ENCODE measurements at places on chromosomes 13 and 19.

DNA sequence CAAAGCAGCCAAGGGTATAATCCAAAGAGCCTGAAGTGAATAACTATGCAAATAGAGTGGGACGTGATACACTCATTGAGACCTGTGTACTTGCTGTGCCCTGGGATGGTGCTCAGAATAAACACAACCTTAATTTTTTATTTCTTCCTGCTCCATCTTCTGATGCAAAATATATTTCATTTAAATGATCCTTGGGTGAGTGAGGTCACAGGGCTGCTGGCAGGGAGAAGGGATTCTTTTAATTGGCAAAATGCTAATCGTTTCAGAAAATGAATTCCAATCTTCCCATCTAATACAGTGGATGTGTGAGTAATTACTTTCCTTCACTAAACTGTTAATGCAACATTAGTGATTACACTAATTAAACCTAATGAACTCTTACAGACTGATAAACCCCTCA, 63.5 kb downstream of the SIAH3 start:
- no peak for DNase-seq

- DNase-seq: no peak
Observed at GRCh38 chr13:98990701-98991100, 12.8 kb upstream of the DOCK9 start.

DNA sequence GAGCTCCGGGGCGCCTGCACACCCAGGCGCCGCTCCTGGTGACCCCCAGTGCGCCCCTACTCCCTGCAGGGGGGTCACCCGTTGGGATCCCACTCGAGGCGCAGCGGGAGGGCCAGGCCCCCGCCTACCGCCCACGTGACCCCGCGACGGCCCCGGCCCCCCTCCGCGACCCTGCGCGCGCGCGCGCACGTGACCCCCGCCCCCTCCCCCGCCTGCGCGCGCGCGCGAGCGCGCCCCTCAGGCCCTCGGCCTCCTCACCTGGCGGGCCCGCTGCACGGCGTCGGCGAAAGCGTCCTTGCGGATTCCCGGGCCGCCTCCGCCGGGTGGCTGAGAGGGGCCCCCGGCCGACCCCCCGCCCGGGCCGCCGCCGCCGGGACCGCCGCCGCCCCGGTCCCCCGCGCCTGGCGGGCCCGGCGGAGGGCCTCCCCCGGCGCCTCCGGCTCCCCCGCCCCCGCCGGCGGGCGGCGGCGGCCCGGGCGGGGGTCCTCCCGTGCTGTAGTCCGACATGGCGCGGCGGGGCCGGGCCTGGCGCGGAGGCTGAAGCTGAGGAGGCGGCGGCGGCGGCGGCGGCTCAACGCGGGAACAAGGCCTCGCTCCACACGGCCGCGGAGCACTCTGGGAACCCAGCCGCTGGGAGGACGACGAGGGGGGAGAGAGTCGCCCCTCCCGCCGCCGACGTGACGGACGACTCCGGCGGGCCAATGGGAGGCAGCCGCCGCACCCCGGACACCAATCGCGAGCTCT, at the start of gene KHSRP:
Gene KHSRP, minus strand, starts transcription at position 617 of the 744 bp plus-strand sequence. Its CDS starts 110 bp downstream, at position 507.
- no peak for DNase-seq

- no peak for DNase-seq
Observed at GRCh38 chr13:112374271-112374670, 1.9 kb upstream of the SPACA7 start.

DNA sequence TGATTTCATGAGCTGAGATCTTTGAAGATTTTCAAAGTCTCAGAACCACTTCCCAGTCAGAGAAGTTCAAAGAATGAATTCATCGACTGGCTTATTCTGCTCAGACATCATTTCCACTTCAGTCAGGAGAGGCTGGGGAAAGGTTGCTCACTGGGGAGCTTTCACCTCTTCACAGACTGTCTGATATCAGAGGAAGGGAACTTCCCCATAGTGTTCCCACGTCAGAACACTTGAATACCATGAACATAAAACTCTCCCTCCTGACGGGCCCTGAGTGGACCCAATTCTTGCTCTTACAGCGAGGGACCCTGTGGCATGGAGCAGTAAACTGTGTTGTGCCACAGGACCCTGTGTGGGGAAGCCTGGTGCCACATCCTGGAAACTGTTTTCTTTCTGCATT, 492.6 kb downstream of the COG6 start:
- no peak for DNase-seq

DNA sequence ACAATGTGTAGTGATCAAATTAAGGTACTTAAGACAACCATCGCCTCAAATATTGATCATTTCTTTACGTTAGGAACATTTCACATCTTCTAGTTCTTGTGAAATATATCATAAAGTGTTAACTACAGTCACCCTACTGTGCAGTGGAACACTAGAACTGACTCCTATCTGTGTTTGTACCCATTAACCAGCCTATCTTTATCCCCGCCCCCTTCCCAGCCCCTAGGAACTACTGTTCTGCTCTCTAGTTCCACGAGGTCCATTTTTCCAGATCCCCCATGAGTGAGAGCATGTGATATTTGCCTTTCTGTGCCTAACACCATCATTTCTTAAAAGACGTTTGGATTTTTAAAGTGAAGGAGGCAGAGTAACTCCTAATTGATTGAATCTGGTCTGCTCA, 24.4 kb upstream of the GGACT start:
- DNase-seq: no peak

DNA sequence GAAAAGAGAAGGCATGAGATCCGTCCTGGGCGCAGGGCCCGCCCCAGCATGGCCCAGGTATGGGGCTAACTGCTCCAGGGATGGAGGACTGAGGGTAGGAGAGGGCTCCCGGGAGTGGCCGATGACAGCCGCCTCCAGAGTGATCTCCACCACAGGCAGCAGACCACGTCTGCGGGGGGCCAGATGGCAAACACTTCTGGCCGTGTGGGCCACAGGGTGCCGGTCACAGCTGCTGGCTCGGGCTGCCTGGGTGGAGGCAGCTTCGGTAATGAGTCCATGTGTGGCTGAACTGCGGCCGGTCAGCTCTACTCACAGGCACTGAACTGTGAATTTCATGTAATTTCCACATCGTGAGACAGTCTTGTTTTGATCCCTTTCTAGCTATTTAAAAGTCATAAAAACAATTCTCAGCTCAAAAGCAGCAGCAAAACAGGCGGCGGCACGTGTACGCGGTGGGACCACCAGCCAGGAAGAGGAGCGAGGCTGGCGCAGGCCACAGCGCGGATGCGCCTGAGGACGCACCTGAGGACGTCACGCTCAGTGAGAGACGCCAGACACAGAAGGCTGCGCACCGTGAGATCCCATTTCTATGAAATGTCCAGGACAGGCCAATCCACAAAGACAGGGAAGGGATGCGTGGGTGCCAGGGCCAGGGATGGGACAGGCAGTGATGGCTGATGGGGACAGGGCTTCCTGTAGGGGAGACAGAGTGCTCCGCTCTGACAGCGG, 4.0 kb downstream of the LSM7 start:
- DNase-seq: no peak

GRCh38 chr13:73702419-73703071, 431.7 kb downstream of the KLF12 start:
- DNase-seq: no peak

DNA sequence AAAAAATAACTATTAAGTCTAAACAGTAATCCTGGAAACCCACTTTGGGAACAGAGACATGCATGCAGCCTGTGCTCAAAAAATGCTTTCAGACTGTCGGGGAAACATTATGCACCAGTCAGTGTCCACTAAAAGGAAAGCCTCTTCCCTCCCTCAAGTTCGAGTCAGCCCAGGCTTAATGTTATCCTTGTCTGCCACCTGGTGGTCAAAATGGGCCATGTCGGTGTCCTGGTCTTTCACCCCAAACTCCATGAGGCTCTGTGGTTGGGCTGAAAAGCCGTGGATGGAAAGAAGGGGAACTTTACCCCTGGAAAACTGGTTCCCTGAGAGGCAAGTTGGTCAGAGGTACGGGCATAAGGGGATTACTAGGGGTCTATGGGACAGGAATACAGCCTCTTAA, 88.4 kb upstream of the ZNF492 start:
- no peak for DNase-seq

DNA sequence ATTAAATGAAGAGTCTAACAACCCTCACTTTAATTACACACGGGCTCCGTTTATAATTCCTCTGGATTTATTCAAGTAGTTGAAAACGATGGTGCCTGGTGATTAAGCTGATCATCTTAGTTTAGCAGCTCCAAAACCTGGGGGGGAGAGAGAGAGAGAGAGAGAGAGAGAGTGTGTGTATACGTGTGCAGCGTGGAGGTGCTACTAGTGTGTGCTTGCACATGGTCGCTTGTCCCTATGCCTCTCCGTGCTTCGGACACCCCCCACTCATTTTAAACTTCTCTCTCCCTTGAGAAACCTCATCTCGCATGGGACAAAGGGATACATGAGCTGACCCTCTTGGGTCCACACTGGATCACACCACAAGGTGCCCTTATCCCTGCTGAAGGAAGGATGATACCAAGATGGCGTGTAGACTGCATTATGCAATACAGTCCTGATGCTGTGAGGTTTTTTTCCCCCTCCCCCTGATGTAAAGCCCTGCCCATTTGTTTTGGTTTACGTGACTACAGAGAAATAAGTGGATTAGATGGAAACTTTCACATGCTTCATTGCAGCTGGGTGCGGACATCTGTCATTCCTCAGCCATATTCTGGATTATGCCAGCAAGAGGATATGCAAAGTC, 320.8 kb downstream of the ZNF536 start:
- no peak for DNase-seq

DNA sequence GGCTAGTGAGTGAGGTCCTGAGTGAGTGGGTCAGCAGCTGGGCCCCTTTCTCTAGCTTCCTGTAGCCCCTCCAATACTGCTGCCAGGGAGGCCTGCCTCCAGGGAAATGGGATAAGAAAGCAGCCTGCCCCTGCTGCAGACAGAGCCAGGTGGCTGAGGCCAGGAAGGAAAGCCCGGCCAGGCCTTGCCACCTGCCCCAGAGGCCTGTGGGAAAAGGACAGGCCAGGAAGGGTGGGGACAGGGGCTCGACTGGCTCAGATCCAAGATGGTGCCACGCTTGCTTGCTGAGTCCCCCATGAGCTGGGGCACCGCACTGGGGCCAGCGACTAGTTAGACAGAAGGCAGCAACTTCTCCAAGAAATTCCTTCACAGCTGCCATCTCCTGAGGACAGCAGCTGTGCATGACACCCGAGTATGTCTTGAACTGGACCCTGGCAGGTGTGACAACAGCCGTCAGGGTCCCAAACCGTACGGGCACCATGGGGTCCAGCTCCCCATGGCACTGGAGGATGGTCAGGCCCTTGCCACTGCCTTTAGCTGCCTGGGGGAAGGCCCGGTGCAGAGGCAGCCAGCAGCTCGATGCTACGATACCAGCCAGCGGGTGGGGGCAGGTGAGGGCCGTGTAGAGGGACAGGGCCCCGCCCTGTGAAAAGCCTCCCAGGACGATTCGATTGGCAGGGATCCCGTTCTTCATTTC, 5.1 kb upstream of the PRR36 start:
- DNase-seq: no peak

GRCh38 chr13:46728777-46729176, 68.2 kb downstream of the ESD start:
- DNase-seq: peak; percentile 20

- DNase-seq: no peak
Observed at GRCh38 chr19:4913996-4914735, 4.9 kb downstream of the UHRF1 start.

- no peak for DNase-seq
Observed at GRCh38 chr19:54206030-54206830, 5.6 kb downstream of the RPS9 start.

GRCh38 chr13:50334115-50334778, 319.0 kb downstream of the KCNRG start:
- DNase-seq: no peak

- no peak for DNase-seq
Observed at GRCh38 chr19:16232568-16232967, 34.9 kb downstream of the AP1M1 start.

- DNase-seq: no peak
Observed at GRCh38 chr19:37778613-37779126, 716 bp downstream of the ZNF573 start.

- DNase-seq: no peak
Observed at GRCh38 chr13:101265934-101266333, 150.4 kb downstream of the NALCN start.

- no peak for DNase-seq
Observed at GRCh38 chr13:79549355-79550106, 68.6 kb downstream of the NDFIP2 start.

DNA sequence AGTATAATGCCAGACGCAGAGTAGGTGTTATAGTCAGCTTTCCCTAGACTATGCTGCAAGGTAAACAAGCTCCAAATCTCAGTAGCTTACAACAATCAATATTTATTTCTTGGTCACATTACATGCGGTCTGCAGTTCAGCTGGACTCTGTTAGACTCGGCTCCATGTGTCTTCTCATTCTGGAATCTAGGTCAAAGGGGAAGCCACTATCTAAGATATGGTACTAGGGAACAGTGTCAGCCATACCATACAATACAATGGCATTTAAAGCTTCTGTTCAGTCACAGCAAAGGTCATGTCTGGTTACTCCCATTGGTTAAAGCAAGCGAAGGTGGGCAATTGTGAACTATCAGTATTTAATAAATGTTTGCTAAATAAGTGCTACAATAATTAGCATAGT, 65.3 kb upstream of the SERTM1 start:
- DNase-seq: no peak

DNA sequence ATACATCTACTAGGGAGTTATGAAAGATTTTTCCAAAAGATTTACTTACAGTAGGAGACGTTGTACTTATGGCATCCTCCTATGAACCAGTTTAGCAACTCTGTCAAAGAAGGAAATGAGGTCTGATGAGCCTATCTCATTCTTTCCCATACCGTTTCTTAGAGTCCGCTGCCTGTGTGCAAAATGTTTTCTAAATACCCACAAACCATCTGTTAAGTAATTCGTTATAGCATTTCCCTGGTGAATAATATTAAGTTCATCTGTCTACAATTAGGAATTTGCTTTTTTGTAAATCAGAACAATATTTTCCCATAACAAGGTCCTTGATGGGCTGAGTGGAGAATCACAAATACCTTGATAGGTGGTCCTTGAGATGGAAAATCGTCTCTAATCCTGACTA, 178.8 kb upstream of the TMTC4 start:
- no peak for DNase-seq

DNA sequence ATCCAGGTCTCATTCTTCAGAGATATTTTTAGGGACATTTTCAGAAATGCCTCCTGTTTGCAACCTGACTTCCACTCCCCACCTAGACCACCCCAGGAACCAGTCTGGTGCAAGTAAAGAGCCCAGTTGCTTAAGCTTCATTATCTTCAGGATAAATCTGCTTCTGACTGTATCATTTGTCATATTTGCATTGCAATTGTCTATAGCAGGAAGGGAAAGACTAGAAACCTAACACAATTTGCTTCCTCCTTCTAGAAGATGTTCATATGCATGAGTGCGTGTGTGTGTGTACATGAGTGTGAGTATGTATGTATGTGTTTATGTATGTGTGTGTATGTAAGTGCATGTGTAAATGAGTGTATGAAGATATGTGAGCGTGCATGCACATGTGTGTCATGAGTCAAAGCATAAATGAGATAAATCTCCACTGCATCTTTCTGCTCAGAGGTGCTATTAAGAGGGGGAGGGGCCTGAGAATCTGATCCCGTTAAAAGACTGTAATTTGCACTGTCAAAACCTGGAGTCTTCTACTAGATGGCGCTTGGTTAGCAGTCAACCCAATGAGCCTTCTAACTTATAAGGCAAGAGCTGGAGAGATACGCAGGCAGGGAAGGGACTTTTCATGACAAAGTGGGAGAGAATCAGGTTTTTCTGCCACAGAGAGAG, 178.8 kb upstream of the KL start:
- DNase-seq: no peak

Measured in 8988T (cell line).